NCI-H774 (cell line): ENCODE measurements at places on chromosomes 7 and 10.

DNA sequence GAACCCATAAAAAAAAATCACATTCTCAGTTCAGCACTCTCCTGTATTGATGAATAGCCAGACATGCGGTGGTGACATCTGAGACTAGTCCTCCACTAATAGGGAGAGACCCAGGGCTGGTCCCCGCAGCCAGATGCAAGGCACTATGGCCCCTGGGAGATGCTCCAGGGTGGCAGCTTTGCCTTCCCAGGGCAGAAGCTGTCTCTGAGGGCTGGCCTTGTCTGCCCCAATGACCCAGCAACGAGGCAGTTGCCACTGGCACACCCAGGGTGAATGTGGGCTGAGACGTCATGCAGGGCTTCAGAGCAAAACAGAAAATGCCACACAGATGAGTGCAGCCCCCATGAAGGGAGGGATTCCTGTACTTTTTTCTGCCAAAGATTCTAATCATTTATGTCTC lies 50.1 kb upstream of the GDF10 start:
- no peak for DNase-seq

DNA sequence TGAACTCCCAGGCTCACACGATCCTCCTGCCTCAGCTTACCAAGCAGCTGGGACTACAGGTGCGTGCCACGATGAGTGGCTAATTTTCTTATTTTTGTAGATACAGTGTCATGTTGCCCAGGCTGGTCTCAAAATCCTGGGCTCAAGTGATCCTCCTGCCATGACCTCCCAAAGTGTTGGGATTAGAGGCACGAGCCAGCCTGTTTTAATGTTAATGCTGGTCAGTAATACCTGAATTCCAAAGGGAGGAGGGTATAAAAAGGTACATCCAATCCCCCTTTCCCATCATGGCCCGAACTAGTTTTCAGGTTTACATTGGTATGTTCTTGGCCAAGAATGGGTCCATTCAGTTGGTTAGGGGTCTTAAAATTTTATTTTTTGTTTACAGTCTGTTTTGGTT lies 329.1 kb downstream of the PARD3 start:
- no peak for DNase-seq

DNA sequence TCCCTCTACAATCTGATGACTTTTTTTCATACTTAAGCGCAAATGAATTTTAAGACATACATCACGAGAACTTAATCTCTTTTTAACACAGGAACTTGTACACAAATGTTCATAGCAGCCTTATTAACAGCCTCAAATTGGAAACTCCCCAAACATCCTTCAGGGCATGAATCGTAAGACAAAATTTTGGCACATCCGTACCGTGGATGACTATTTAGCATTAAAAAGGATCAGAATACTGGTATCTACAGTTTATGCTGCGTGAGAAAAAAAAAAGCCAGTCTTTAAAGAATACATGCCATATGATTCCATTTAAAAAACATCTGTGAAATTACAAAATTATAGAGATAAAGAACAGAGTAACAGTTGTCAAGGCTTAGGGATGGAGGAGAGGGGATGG lies 46.8 kb downstream of the PDE1C start:
- DNase-seq: no peak

- DNase-seq: no peak
These were observed 10.2 kb upstream of the ZNF467 start for GRCh38 chr7:149783386-149784250.

- no peak for DNase-seq
These were observed 115.8 kb upstream of the VSTM2A start for GRCh38 chr7:54426406-54426805.

GRCh38 chr7:5177060-5177459 lies 13.0 kb upstream of the WIPI2 start:
- peak; percentile 2 for DNase-seq

DNA sequence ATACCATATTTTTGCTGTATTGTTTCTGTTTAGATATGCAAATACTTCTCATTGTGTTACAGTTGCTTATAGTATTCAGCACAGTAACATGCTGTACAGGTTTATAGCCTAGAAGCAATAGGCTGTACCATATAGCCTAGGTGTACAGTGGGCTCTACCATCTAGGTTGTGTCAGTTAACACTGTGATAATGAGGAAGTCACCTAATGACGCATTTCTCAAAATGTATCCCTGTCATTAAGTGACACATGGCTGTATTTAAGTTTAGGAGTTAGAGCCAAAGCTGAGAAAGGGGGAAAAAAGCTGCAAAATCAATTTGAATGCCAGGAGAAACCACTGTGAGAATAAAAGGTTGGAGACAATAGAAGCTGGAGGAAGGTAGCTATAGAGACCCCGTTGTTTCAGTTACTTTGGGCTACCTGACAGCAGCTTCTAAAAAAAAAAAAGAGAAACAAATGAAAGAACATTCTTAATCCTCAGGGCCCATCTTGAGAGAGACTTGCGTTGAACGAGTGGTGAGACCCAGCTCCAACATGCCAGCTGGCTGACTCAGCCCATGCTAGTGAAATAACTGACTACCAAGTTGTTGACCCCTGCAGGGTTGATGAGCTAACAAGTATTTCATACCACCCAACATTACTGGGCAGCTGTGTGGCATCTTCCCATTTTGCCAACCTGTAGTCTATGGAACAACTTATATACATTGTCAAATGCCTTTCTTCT lies 8.7 kb downstream of the STARD3NL start:
- no peak for DNase-seq
